Activated naive CD8-positive, alpha-beta T cell treated with anti-CD3 and anti-CD28 coated beads, Interleukin-2, amount 10 ng/mL, durations not matched to agents 7 days and 5 days (primary cell): ENCODE measurements at places on chromosomes 1 and 21. TPM values are rescaled to one million over a fixed set of nuclear protein-coding genes. Genes with fewer than 3 reads are reported as not detected.

- DNase-seq: no peak
These were observed 151.0 kb upstream of the C1orf87 start for GRCh38 chr1:60224523-60224922.

GRCh38 chr1:66353257-66353656, 180.7 kb upstream of the SGIP1 start:
- no peak for DNase-seq

- peak; percentile 9 for DNase-seq
These were observed 22.4 kb downstream of the PTTG1IP start for GRCh38 chr21:44850905-44851657.

DNA sequence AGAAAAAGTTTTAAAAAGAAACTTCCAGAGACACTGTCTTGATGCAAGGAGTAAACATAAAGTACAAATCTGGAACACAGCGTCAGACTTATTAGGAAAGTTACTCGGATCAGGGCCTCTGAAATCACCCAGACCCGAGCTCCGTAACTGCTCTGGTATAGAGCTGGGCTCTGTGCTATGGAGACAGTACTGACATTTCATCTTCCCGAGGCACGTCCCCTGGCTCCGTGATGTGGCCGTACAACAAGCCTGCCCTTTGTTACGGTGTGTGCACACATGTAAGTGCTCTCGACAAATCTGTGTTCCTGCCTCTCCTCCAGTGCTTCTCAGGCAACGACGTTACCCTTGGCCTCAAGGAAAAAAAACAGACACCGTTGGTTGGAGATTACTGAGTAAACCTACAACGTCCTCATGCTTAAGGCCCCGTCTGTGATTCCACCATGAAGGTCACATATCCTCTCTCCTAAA, 107.0 kb upstream of the IRF2BP2 start:
- no peak for DNase-seq

GRCh38 chr1:84259376-84259775, 42.1 kb upstream of the SAMD13 start:
- DNase-seq: no peak

DNA sequence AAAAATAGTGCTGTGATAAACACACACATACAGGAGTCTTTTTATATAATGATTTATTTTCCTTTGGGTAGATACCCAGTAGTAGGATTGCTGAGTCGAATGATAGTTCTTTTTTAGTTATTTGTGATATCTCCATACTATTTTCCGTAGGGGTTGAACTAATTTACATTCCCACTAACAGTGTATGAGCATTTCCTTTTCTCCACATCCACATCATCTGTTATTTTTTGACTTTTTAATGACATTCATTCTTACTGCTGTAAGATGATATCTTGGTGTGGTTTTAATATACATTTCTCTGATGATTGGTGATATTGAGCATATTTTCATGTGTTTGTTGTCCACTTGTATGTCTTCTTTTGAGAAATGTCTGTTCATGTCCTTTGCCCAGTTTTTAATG, 78.3 kb downstream of the NIBAN1 start:
- DNase-seq: no peak

- DNase-seq: peak; percentile 69
These were observed 5.1 kb downstream of the TMEM201 start for GRCh38 chr1:9593492-9594465.

DNA sequence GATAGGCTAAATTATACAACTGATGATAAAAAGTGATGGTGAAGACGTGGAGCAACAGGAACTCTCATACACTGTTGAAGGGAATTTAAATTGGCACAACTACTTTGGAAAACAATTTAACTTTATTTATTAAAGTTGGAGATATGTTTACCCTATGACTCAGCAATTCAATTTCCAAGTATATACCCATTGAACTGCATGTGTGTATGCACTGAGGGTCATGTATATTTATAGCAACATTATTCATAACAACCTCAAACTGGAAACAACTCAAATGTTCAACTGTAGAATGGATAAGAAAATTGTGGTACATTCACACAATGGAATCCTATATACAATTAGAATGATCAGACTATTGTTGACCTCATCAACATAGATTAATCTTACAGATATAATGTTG, 16.5 kb upstream of the BCAS2 start:
- no peak for DNase-seq

DNA sequence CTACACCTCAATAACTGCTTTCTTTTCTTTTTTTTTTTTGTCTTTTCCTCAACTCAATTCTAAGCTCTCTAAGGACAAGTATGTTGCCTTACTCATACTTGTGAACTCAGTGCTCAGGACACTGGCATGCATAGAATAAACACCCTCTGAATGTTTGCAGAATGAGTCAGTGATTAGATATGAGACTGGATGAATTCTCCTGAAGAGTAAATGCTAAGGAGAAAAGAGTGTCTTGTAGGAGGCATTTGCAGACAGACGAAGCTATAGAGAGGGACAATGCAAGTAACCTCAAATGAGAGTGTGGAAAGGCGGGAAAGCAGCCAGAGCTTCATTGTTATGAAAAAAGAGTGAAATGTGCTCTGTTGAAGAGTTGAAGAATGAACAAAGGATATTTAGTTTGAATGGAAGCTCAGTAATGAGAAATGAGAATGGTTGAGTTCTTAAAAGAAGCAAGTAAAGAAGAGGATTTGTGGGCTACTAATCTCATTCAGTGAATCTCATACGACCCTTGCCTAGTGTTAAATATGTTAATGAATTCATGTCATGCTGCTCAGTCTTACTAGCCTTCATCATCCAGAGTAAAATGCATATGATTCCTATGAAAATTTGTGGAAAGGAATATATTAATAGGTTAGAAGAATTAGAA, 166.1 kb upstream of the DPYD start:
- DNase-seq: no peak

- no peak for DNase-seq
These were observed 22.6 kb upstream of the TNFRSF1B start for GRCh38 chr1:12144236-12144635.

DNA sequence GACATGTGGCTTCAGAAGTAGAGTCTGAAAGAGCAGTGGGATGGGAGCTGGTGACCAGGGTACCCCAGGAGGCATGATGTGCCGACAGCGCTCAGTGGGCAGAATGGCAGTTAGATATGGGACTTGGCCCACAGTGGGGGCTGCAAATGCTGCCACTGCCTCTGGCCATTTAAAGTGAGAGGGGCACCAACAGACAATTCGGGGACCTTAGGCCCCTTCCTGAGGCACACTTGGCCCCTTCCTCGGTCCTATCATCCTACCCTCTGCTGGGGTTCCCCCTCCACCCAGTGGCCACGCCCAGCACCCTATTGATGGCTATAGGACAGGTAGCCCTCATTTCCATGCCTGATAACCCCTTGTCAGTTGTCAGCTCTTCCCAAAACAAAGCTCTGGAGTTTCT, 36.6 kb upstream of the EPHA8 start:
- no peak for DNase-seq

DNA sequence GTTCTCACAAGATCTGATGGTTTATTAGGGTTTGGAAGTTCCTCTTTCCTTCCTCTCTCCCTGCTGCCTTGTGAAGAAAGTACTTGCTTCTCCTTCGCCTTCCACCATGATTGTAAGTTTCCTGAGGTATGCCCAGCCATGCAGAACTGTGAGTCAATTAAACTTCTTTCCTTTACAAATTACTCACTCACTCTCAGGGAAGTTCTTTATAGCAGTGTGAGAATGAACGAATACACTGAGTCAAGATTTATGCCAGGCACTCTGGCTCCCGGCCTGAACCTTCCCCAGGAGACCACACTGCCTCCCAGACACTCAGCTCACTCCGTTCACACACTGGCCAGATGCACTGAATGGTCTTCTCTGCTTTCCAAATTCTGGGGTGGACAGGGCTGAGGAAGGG, 308.3 kb upstream of the AJAP1 start:
- no peak for DNase-seq

- DNase-seq: no peak
These were observed 25.3 kb upstream of the RRP15 start for GRCh38 chr1:218259800-218260199.

DNA sequence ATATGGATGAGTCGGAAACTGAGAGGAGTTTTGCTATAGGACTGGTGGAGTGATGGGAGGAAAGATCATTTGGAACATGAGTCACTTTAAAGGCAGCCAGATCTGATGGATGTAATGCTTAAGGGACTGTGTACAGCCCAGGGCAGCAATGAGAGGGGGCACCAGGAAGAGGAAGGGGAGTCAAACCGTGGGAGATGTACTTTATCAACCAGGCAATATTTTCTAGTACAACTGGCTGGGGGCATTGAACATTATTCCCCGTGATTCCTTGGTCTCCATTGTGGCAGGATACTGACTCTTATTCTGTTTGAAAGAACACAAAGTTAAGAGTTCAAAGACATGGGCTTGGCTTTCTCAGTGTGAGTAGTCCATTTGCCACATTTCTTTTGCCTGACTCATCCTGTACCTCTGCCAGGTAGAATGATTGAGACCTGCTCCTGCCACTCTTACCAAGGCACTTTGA, 268.2 kb upstream of the NR5A2 start:
- DNase-seq: no peak

GRCh38 chr1:48227165-48228013, 4.9 kb downstream of the SLC5A9 start:
- DNase-seq: peak; percentile 40

DNA sequence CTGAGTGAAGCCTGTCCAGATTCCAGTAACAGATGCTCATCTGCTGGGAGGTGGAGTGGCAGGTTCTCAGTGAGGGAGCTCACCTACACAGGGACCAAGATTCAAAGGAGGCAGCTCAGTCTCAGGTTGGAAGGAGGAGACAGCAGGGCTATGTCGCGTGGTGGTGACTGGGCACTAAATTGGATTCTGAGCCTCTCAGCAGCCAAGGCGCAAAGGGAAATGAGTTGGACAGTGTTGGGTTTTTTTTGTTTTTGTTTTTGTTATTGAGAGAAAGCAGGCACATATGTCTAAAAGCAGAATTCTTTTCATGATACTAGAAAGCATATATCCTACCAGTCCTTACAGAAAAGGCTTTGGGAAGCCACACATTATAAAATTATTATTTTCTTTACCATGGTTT, 26.2 kb downstream of the UMODL1 start:
- DNase-seq: no peak

- no peak for DNase-seq
These were observed 12.3 kb downstream of the ERO1B start for GRCh38 chr1:236269439-236269838.

GRCh38 chr1:1777950-1778662, at the start of gene NADK:
Gene NADK, minus strand, starts transcription at chr1:1778470. Its CDS starts 13,064 bp downstream, at chr1:1765406.
- DNase-seq: peak; percentile 95

DNA sequence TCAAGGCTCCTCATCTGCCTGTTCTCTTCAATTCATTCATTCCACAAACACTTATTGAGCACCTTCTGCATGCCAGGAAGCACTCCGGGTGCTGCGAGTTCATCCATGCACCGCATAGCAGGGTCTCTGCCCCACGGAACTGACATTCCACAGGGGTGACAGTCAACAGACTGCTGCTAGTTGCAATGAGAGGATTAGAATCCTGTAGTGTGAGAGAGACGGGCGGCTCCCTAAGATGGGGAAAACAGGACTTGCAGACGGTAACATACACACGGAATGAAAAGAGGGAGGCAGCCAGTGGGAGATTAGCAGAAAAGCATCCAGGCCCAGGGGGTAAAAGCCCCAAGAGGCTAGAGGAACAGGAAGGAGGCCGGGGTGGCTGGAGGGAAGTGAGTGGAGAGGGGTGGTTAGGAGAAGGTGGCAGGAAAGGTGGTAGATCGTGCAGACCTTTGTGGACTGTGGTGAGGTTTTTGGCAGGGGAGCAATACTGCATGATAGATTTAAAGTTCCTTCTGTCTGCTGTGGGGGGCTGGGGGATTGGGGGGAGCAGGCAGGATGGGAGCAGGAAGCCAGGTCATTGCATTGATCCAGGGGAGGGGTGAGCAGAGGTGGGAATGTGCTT, 6.6 kb downstream of the TNFRSF8 start:
- DNase-seq: no peak

GRCh38 chr21:34008618-34009017, 64.8 kb upstream of the MRPS6 start:
- DNase-seq: no peak

DNA sequence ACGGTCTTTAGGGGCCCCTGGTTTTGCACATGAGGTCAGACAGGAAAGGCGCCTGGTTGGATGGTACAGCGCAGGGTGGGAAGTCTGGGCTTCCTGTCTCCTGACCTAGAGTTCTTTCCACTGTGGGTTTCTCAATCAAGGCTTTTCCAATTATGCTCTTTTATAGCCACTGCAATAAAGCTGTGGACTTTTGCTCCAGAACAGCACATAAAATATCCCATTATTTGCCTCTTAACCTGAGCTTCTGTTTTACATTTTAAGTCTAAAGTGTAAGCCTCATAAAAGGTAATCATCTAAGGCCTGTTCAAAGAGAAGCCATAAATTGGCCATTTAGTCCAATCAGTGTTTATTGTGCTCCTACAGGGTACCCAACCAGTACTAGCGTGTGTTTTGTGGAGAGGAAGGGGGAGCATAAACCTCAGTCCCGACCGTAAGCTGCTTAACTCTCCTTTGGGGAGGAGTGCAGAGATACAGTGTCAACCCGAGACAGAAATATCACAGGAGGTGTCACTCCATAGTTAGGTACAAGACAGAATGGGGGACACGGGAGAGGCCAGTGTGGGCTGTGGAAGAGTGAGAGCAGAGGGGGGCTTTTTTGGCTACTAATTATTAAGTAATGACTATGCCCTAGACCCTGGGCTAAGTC, 270.0 kb downstream of the TRABD2B start:
- no peak for DNase-seq

DNA sequence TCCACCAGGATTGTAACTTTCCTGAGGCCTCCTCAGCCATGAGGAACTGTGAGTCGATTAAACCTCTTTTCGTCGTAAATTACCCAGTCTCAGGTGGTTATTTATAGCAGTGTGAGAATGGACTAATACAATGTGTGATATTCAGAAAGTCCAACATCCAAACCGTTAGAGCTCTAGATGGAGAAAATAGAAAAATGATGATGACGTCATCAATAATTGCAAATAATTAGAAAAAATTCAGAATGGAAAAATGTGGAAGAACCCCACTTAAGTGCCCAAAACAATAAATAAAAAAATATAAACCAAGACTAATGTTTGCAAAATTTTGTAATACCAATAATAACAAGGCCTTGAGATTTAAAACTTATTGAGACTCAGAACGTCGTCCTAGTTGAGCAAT, 103.0 kb upstream of the PLPPR5 start:
- no peak for DNase-seq

DNA sequence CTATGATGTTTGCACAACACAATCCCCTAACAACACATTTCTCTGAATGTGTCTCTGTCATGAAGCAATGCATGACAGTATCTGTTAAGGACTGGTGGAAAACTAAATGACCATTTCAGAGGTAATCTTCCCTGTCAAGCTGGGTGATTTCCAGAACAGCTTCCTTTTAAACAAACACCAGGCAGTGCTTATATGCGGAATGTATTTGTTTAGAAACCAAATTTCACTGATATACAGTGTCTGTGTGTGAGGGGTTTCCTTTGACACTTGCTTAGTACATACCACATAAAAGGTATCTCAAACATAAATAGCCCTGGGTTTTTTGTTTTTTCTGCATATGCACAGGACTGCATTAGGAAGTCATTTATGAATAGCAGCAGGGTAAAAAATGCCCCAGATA, 95.6 kb downstream of the TGFBR3 start:
- no peak for DNase-seq

TRAF3IP3 gene
- total RNA-seq: 403 TPM

OPRD1 gene
- total RNA-seq: not detected

RSPH1 gene
- total RNA-seq: not detected

GJA5 gene
- not detected for total RNA-seq

CD5L gene
- total RNA-seq: not detected

ANKRD65 gene
- not detected for total RNA-seq

NBPF4 gene
- 0.20 TPM for total RNA-seq

ADCY10 gene
- total RNA-seq: 0.42 TPM

MROH7 gene
- total RNA-seq: not detected

KRTAP11-1 gene
- total RNA-seq: not detected

CYP2J2 gene
- 3.6 TPM for total RNA-seq

VSIG8 gene
- not detected for total RNA-seq

FCRL4 gene
- not detected for total RNA-seq

AMY1C gene
- total RNA-seq: not detected
